ENCODE measurements at places on chromosomes 13 and 19. TPM values are rescaled to one million over a fixed set of nuclear protein-coding genes. Genes with fewer than 3 reads are reported as not detected.

VAV1 gene
- total RNA-seq = 131 TPM

ZNF582 gene
- 7.4 TPM for total RNA-seq

PGLYRP1 gene
- not detected for total RNA-seq

OR7D2 gene
- total RNA-seq = 0.87 TPM

PBX4 gene
- total RNA-seq = 42.1 TPM

DNA sequence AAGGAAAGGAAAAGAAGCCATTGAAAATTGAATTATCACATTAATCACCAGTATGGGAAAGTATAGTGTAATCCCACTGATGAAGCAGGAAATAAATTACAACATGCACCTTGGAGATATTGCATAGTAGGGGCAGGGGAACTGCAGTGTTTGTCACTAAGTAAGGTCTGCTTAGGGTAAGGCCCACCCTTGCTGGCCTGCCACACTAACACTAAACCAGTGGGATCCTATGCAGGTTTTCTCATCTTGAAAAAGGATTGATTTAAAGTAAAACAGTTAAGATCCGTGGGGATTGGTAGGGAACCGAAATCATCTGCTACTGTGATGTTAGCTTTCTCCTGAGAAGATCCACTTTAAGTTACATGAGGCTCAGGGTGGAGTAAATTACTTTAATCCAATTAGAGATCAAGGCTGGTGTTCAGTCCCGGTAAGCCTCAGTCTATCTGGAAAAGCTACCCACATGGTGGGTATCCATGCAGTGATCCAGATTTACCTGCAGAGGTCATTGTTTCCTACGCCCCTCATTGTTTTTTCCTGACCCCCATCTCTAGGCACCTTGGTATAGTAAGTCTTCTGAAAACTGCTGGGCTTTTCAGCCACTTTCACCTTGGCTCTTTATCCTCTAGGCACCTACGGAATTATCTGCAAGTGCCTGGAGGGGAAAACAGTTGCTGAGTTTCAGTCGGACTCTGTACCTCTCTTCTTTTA, 1014.9 kb upstream of the ATXN8OS start:
- no peak for DNase-seq

- no peak for DNase-seq
Observed at GRCh38 chr13:40178130-40178529, 488.3 kb downstream of the FOXO1 start.

DNA sequence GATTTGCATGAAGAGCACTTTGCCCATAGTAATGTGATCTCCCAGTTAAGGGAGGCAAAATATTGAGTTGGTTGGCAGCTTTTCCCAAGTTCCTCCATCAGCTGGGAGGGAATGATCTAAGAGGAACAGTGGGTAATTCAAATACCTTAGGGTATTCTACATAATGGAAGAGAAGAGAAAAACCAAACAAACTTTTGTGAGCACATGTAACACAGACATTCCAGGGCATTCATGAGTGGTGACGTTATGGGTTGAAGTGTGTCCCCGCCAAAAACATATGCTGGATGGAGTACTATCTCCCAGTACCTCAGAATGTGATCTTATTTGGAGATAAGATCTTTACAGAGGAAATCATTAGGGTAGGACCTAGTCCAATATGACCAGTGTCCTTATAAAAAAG, 220.1 kb downstream of the FOXO1 start:
- no peak for DNase-seq

- no peak for DNase-seq
Observed at GRCh38 chr13:54077569-54077968, 1049.0 kb downstream of the OLFM4 start.

DNA sequence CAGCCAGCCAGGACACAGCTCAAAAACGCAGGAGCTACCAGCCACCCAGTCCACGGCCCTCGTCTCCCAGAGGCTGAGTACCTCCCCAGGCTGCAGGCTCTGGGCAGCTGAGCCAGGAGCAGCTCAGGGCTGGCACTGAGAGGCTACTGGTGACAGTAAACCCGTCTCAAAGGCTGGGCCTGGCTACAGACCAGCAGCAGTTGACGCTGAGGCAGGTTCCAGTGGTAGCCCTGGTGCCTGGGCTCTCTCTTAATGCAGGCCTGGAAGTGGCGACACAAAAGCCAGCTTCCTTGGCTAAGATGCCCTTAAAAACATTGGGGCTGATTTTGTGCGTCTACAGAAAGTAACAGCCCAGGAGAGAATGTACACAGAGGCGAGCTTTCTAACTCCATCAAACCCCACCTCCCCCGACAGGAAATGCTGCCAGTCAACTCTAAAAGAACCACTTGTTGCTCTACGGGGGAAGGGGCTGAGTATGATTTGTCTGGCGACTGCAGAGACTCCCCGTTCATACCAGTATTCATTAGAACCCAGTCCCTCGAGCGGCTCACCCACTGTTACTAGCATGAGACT, 126.3 kb downstream of the STK24 start:
- DNase-seq = no peak
